ENCODE measurements at places on chromosomes 2 and 18. TPM values are rescaled to one million over a fixed set of nuclear protein-coding genes. Genes with fewer than 3 reads are reported as not detected.

GRCh38 chr2:73043276-73043675 is 28.2 kb downstream of the SFXN5 start:
- DNase-seq = no peak

- peak; percentile 31 for DNase-seq
These were observed 899 bp upstream of the PELI1 start for GRCh38 chr2:64145119-64145518.

RBM43 gene
- total RNA-seq = 1.2 TPM

DNA sequence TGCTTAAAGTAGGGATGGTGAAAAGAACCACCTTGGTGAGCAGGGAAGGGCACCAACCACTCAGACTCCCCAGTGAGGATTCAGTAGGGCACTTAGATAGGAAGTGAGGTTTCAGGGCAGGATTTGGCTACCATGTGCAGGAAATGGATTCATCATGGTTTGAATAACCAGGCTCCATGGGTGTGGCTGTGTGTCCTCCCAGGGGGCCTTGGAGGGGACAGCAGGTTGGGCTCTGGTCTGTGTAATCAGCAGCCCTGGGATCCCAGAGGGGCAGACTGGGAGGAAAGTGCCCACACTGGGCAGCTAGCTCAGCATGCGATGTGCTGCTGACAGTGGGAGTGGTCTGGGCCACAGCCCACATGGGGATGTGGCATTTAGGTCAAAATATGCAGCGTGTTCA is 224.6 kb downstream of the CELF4 start:
- DNase-seq = no peak

CDH7 gene
- total RNA-seq = 0.31 TPM

FEV gene
- not detected for total RNA-seq

- no peak for DNase-seq
These were observed 54.4 kb downstream of the XRCC5 start for GRCh38 chr2:216163518-216163917.

NDUFB3 gene
- 75.3 TPM for total RNA-seq

MYO7B gene
- 5.4 TPM for total RNA-seq

DNA sequence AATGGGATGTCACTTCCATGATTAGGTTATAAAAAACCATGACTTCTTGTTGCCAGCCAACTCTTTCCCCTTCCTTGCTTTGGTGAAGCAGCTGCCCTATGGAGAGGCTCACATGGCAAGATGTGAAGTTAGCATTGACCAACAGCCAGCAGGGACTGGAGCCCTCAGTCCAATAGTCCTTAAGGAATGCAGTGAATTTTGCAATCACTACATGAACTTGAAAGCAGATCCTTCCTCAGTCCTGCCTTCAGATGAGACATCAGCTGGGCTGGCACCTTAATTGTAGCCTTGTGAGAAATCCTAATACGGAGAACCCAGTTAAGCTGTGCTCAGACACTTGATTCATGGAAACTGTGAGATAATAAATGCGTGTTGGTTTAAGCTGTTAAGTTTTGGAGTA is 61.8 kb downstream of the ATP8B1 start:
- no peak for DNase-seq

GRCh38 chr18:58682429-58683069 is 11.3 kb downstream of the MALT1 start:
- peak; percentile 61 for DNase-seq
